ENCODE measurements at places on chromosomes 4 and X.

GRCh38 chr4:170231377-170231776 is 141.6 kb upstream of the AADAT start:
- DNase-seq, result no peak

GRCh38 chrX:46710927-46711623 is 47.8 kb downstream of the SLC9A7 start:
- no peak for DNase-seq

DNA sequence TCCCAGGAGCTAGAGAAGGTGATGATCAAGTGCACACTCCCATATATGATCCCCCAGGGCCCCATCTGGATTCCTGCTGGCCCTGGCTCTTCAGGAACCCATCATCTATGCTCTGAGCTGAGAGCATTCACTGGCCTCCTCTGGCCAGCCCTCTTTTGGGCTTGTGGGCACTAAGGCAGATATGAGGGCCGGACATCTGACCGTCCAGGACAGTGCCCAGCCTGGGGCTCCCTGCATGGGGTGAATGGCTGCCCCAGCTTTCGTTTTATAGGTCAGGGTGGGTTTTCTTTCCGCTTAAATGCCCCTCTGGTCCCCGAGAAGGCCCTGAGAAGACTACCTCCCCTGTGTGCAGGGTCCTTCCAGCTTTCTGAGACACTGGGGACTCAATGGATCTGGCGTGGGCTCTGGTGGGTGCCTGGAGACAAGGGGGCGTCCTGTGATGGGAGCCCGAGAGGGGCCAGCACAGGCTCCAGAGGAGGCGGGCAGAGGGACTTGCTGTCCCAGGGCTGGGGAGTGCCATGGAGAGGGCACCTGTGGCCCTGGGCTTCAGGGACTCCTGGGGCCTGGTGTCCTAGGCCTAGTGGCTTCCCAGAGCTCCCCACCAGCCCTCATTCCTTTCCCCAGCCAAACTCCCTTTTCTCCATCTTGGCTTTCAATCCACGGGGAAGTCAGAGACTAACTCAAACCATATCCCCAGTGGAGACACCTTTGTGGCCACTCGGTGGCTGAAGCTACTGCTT is 39.5 kb upstream of the GRPEL1 start:
- no peak for DNase-seq

DNA sequence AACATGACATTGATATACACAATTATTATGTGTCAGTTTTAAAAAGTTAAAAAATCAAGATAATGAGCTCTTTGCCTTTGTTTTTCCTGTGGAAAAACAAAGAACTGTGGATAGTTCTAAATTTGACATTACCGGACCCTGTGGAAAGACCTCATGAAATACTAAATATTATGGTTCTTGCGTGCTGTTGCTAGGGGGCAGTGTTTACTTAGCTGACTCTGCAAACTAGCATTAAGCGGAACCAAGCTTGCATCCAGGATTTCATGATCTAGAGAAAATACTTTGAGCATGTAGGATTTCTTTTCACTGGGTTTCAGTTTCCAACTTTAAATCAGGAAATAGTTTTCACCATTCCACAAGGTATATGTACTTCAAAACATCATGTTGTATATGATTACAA is 33.6 kb downstream of the CLCN4 start:
- DNase-seq, result peak; percentile 68

DNA sequence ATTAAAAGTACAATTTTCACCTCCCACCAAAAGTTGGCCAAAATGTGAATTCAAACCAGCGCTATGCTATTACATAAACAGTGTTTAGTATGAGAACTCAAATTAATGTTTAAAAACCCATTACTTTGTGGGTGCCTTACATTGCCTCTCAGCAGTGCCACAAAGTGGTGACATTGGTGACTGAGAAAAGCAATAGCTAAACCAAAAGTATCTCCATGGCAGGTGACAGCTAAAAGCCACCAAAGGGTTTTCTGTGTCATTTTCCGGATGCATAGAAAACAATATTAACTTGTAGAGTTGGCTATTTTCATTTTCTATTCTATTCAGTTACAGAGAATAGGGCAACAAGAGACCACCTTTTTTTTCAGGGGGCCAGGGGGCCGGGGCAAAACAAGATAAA is 261.2 kb downstream of the MAPK10 start:
- no peak for DNase-seq

GRCh38 chrX:29453333-29453732 is 762.0 kb upstream of the MAGEB2 start:
- no peak for DNase-seq

- DNase-seq, result no peak
Observed at GRCh38 chr4:110411574-110412011, 64.4 kb upstream of the ENPEP start.

- DNase-seq, result no peak
Observed at GRCh38 chrX:2703991-2704369, 12.9 kb downstream of the CD99 start.

GRCh38 chr4:83109480-83110222 is 4.9 kb downstream of the PLAC8 start:
- peak; percentile 47 for DNase-seq

DNA sequence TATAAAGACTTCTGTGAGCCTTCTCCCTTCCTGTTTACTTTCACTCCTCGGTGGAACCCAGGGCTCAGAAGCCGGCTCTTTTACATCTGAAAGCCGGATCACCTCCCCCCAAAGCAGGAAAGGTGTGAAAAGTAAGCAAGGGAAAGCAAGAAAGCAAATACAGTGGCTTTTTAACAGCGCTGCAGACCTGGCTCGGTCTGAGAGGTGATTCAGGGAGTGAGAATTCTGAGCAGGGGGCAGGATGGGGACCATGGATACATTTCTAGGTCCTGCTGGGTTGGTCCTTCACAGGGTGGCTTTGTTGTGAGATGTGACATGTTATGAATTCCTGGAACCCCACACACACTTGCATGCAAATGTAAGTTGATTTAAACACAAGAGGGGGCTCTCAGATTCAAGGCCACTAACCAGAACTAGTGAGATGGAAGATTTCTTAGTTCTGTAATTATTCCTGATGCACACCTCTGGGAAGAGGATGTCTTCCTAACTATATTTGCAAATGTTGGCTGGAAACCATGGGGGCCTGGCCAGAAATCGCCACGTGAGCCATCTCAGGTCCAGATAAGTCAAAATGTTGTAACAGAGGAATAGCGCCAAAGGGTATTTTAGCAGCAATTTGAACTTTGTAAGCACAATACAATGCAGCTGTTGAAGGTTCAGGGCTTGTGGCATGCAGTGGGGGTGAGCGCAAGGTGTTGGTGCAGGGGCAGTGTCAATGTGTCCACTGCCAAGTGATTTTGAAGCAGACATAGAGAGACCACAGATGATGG is 670.1 kb upstream of the LCORL start:
- DNase-seq, result no peak

- no peak for DNase-seq
Observed at GRCh38 chr4:76538296-76538695, 103.3 kb downstream of the SHROOM3 start.

DNA sequence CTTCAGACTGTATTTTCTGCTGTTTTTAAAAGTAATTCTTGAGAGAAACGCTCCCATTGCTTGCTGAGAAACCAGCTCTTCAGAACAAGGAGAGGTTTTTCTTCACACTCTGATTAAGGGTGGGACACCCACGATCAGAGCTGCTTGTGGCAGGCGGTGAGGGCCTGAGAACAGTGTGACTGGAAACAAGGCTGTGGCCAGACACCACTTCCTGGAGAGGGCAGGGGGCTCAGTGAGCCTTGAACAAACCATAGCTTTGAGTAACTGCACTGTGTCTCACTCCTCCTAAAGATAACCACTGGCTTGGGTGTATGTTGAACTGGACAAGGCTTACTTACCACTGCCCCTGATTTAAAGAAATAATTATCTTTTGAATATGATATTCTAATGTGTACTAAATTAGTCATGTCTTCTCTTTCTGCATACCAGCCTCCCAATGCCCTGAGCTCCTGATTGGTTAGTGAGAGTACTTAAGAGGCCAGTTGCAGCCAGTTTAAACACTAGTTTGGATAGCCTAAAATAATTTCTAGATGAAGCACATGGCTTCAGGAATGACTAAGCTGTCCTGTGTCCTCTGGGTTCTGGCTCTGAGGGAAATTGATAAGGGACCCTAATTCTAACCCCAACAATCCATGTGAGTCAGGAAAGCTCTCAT is 3.7 kb upstream of the GPR82 start:
- no peak for DNase-seq

DNA sequence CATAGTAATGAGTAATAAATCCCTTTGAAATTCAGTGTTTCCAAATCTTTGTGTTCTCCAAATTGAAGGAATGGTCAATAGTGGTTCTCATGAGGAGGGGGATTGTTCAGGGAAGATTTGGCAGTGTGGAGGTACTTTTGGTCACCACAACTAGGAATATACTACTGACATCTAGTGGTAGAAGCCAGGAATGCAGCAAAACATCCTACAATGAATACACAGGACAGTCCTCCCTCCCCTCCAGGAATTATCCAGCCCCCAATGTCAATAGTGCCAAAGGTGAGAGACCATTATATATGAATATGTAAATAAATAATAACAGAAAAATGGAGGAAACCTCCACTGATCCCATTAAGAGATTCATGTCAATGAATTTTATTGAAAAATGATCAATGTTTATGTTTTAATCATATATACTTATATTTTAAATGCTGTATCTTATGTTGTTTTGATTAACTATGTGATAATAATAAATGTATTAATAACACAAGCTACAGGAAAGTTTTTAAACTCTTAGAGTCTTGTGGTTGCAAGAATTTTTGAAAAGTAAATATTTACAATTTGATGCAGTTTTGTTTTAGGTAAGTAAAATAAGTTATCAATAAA is 14.4 kb upstream of the FAM9A start:
- peak; percentile 40 for DNase-seq

GRCh38 chr4:113899271-113900070 is 80.0 kb downstream of the ARSJ start:
- no peak for DNase-seq

DNA sequence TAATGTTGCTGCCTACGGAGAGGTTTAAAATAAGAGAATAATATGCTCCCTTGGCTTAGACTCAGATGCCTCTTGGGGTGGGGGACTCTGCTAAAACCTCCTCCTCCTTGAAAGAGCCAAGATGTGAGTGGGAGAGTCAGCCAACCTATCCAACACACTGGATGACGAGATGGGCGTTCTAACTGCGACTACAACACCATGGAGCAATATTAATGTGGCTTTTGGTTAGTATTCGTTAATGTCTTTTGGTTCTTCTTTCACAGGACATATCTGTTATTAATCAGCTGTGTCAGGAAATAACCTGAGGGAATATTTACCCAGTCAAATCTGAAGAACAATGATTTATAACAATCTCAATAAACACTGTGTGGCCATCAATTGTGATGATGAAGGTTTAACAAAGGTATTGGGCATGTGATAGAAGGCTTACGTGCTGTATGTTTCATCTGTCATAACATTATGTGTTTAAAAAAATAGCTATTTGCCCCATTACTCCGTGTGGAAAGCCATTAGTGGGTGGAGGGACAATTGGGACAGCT is 143.5 kb upstream of the FTHL17 start:
- no peak for DNase-seq

DNA sequence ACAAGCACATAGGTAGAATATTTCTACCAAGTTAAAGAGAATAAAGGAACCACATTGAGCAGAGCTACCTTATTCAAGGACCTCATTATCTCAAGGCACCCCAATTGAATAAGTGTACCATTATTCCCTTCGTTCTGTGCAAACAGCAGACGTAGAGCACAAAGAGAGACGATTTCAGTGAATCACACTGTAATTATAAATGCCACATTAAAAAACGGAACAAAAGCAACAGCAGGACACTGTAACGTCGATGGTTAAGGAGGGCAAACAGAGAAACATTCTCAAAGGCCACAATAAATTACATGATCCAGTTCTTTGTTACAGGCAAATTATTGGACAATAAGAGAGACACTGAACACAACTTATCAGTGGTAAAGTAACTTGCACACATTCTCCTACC is 644.1 kb upstream of the TENM3 start:
- peak; percentile 74 for DNase-seq

GRCh38 chrX:68177542-68177941 is 255.8 kb downstream of the OPHN1 start:
- DNase-seq, result no peak

- DNase-seq, result no peak
Observed at GRCh38 chr4:1057403-1057745, 45.9 kb downstream of the FGFRL1 start.

DNA sequence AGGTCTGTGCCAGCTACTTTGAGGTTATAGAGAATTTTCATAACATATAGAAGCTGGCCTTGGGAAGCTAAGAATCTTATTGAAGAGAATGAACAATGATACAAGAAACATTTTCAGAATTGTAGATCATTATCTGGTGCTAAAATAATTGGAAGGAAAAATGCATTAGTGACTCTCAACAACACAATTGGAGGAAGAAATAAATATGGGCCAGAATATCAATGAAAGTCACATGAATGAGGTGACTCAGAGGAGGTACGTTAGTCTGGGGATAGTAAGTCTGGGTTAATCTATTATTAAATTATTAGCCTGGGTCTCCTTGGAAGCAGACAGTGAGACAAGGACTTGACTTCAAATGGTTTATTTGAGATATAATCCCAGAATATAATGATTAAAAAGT is 529.3 kb upstream of the SLIT2 start:
- no peak for DNase-seq

- DNase-seq, result no peak
Observed at GRCh38 chr4:110634350-110635162, 11.7 kb upstream of the PITX2 start.

DNA sequence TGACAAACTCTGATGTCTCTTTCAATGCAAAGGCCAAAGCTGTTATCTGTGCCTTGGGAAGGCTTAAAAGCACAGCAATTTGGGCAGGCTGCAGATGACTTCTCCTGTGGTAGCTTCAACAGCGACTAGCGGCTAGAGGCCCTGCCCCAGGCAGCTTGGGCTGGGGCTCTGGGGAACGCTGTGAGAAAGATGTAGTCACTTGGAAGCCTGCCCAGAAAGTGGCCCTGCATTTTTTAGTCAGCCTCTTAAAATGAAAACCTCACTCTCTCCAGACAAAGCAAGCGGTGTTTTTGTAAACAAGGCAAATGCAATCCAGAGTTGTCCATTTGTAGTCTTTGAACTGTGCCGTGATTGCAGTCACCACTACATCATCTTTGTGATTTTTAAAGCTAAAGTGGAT is 27.5 kb downstream of the PCYT1B start:
- peak; percentile 56 for DNase-seq

DNA sequence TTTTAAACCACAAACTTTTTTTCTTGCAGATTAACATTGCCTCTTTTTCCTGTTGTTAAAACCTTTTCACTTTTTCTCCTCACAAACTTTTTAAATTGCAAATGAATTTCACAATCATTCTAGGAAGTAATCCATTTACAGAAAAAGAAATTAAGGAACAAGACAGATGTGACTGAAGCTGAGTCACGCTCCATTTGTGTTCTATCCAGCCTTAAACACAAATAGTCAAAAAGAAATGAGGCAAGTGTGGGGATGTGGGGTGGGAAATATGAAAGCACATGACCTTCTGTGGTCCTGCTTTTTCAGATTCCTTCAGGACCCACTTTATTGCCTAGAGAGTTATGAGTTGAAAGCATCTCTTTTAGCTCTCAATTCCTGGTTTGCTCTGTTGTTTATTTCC is 197.0 kb downstream of the ADGRL3 start:
- no peak for DNase-seq

- DNase-seq, result no peak
Observed at GRCh38 chr4:35643661-35644060, 600.7 kb downstream of the ARAP2 start.
